Activated CD4-positive, alpha-beta T cell treated with anti-CD3 and anti-CD28 coated beads for 4 hours (primary cell): ENCODE measurements at places on chromosomes 16 and 17.

DNA sequence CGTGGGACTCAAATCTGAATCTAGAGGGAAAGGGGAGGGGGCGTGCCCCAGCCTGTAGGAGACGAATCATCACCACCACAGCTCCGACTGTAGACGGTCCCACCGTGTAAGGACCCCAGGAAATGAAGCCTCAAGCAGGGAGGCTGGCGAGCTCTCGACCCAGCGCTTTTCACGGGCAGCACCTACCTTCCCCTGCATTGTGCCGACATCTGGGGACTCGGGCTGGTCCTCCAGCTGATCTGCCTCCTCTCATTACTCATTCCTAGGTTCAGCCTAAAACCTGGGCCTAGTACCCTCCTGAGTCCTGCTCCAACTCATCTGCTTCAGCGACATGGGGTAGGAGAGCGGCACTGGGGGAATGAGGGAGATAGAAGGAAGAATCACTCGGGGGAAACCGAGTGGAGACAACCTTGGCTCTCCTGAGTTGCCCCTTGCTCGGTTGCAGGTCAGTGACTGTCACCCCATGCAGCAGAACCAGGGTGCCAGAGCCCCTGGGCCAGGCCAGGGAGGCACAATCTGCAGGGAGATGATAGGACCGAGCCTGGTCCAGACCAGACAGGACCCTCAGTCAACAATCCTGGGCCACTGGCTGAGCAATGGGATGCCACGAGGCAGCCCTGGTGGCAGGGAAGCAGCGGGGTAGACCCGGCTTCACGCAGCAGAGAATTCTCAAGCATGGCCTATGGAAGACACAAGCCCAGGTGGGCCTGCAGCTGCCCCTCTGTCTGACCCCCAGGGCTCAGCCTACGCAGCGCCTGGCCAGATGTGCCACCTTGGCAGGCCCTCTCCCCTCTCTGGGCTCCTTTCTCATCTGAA, 833 bp upstream of the BCAR1 start:
- no peak for DNase-seq

- no peak for DNase-seq
Measured at GRCh38 chr17:17028059-17028877, 14.0 kb upstream of the MPRIP start.

- DNase-seq = no peak
Measured at GRCh38 chr16:880471-881171, 80.1 kb upstream of the GNG13 start.

DNA sequence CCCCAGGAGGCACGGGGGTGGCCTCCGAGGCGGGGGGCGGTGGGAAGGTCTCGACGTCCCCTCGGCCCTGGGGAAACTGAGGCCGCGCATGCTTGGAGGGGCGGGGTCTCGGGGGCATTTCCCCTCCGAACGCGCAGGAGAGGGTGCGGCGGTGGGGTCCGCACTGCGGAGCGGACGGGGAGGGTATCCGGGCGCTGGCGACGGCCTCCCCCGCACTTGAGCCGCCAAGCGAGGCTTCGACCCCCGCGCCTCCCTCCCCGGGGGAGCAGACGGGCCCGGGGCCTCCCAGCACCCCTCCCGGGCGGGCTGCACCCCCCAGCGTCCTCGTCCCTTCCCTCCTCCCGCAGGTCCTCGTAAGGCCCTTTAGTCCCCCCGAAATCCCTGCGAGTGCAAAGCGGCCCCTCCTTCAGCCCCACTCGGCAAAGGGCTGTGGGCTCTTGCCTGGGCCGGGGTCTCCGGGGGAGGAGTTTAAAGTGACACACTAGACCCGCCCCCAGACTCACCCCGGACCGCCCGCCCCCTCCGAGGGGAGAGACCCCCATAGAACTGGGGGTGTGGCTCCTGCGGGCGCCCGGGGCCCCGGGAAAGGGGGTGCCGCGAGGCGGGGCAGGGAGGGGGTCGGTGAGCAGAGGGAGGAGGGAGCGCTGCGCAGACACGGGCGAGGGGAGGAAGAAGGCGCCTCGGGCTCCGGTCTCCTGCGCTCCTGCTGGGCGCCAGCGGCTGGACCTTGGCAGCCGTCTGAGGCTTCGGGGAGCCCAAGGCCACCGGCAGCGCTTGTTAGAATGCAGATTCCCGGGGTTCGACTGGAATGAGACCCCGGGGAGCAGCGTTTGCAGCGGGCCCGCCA, 632 bp downstream of the BAIAP3 start:
- DNase-seq = no peak

DNA sequence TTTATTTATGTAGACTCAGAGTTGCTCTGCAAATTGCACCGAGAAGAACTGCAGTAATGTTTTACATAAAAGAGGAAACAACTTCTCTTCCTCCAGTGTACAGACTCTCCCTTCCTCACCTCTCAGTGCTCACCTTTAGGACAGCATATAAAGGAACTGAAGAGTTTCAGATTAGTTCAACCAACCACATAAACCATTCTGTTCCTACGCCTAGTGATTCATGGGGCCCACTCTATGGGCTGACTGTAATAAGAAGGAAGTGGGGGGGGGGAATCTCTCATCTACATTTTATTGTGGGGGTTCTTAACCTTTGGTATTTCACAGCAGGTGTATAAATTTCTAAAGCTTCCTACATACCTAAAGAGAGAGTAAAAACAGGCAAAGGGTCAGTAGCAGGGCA, 18.3 kb downstream of the ZSWIM7 start:
- peak; percentile 18 for DNase-seq

DNA sequence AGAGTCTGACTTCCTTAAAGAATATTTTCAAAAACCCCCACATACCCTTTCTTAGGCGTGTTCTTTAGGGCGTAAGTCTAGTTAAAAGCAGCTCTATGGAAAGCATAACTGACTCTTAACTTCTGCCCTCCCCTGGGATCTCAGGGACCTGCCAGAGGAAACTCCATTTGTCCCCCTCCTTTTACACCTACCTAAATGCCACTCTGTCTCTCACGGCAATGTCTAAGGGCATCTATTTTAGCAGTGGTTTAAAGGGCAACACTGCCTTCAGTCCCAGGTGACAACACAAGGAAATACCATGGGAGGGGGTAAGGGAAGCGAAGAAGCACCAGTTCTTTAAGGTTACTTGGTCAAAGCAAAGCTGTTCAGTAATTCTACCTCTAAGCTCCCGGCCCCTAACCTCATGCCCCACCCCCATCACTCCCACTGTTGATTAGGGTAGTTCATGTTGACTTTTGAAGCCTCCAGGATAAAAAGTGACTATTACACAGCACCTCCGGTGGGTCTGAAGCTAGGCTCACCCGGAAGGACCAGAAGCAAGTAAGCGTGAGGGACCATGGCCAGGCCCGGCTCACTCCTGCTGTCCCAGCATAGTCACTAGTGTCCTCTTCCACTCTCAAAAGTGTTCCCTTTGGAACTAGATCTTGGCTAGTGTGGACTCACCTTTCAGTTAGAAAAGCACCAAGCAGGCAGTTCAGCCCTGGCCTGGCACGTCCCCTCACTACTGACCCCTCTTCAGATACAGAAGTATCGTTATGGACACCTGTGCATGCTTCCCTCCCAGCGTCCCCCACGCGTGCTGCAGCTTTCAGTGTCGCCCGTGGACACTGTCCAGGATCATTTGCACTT, 47.1 kb downstream of the CYTH1 start:
- DNase-seq = no peak

DNA sequence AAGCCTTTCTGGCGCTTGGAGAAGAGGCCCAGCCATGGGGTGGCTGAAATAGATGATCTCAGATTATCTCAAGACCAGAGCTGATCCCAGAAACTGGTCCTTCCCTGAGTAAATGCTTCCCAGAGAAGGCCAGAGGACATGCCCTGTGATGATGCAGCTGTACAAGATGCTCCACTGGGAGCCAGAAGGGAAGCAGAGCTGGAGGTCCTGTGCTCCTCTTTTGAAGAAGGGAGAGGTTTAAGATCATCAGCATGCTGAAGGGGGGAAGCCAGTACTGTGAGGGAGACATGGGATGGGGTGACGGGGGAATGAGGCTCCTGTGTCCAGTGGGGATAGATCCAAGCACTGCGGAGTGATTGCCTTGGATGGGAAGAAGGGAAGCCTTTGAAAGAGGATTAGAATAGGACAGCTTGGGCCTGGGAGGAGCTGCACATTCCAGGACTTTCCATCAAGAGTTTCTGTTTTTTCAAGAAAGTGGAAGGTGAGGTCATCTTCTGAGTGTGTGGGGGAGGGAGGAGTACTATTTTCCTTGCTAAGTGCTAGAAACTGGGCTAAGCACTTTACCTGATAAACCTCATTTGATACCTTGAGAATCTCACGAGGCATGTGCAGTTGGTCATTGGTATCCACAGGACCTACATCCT, 16.4 kb upstream of the ALOX15B start:
- no peak for DNase-seq

DNA sequence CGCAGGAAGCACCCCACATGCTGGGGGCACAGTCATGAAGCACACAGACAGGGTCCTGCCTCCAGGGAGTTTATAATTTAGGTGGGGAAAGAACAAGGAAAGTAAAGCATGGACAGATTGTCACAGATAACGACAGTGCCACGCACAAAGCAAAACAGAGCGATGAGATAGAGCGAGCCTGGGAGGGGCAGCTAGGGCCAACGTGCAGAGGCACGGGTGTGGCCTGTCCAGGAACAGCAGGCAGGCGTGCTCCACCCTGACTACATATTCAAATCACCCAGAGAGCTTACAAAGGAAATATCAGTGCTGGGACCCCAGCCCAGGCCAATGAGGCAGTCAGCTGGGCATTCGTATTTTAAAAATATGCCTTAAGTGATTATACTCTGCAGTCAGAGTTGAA, 16.8 kb downstream of the LGALS9 start:
- no peak for DNase-seq

GRCh38 chr16:2026461-2027023, at the start of gene NHERF2:
Gene NHERF2, plus strand, starts transcription at chr16:2026902. Its CDS starts 104 bp downstream, at chr16:2027006.
- peak; percentile 24 for DNase-seq

- DNase-seq = no peak
Measured at GRCh38 chr17:50620237-50620636, 14.4 kb upstream of the ABCC3 start.

DNA sequence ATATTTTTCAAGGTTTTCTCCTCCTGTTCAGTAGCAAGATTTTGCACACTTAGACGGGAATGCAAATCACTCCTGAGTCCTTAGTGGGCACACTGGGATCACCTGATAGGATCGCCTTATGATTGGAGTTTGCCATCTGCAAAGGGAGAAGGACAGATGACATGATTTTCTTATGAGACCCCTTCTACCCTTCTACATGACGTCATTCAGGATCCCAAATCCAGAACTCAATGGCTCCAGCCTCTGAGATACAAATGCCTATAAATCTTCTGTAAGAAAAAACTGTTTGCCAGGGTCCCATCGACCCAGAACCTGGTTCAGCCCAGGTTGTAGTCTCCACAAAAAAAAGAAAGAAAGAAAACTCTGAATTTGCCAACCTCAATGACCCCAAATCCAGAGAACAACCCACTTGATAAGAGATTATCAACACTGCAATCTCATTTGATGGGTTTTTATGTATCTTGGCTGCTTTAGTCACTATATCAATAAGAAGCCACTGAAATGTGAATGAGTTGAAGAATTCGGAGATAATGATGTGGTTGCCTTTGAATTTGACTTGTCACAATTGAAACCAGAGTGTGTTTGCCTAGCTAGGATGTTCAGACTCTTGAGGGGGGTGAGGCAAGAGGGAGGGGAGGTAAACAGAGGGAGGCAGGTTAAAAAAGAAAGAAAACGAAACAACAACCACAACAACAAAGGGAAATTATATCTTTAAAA, 6.7 kb downstream of the ZNF423 start:
- no peak for DNase-seq

- DNase-seq = no peak
Measured at GRCh38 chr16:3400446-3400778, 392 bp downstream of the ZSCAN32 start.

- peak; percentile 5 for DNase-seq
Measured at GRCh38 chr17:57086069-57086930, 1.3 kb downstream of the AKAP1 start.

- no peak for DNase-seq
Measured at GRCh38 chr16:85472514-85472913, 140.6 kb upstream of the GSE1 start.

- no peak for DNase-seq
Measured at GRCh38 chr17:29593591-29594518, 923 bp downstream of the ANKRD13B start.
